ENCODE measurements at places on chromosomes 6 and 20. TPM values are rescaled to one million over a fixed set of nuclear protein-coding genes. Genes with fewer than 3 reads are reported as not detected.

TBXT gene
- total RNA-seq = not detected

APOBEC2 gene
- not detected for total RNA-seq

COL11A2 gene
- total RNA-seq = 0.16 TPM

NR2E1 gene
- total RNA-seq = not detected

RAET1L gene
- not detected for total RNA-seq

TMEM74B gene
- 0.26 TPM for total RNA-seq

SRMS gene
- not detected for total RNA-seq

MYLIP gene
- total RNA-seq = 2.3 TPM

PAQR8 gene
- 2.2 TPM for total RNA-seq

KIF25 gene
- 0.56 TPM for total RNA-seq

RAD21L1 gene
- total RNA-seq = 0.52 TPM

BMP2 gene
- 22.0 TPM for total RNA-seq

SSTR4 gene
- total RNA-seq = not detected
